ENCODE measurements at places on chromosomes 11 and 22. TPM values are rescaled to one million over a fixed set of nuclear protein-coding genes. Genes with fewer than 3 reads are reported as not detected.

GRCh38 chr11:26027887-26028286 lies 304.0 kb upstream of the ANO3 start:
- no peaks in the 10 kb centered on the region for H3K4me1 ChIP-seq
- DNase-seq = no peak
- no peak overlapping the region for H3K27ac ChIP-seq
- no peaks in the 10 kb centered on the region for H3K27me3 ChIP-seq
- no peak overlapping the region for H3K4me3 ChIP-seq
- H3K36me3 ChIP-seq = no peaks in the 10 kb centered on the region

DNA sequence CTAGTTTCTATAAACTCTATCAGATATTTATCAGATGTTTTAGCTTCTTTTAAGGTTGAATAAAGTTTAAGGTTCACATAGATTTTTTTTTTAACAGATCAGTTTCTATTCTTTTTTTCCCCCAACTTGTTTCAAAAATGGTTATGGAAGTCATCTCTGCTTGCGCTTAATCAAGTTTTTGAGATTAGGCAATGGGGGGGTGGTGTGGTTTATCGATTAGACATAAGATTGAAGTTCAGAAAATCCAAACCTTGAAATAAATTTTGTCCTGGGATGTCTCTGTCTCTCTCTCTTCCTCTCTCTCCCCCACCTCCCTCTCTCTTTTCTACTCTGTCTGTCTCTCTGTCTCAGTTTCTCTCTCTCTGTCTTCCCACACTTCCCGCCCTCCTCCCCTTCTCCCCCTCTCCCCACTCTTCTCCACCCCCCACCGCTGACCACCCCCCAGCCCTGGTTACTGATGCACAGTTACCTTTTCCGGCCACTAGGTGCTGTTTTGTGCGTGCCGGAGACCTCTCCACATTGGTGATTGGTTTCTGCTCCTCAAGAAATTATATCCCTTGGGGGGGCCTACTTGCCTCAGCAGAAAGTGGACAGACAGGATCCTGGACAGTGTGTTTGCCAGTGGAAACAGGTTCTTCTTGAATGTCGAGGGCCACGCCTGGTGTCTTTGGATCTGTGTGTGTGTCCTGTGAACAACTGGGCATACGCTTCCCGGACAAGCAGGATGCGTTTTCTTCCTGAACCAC lies 29.7 kb upstream of the ANO1 start:
- no peaks in the 10 kb centered on the region for H3K36me3 ChIP-seq
- no peaks in the 10 kb centered on the region for H3K4me1 ChIP-seq
- H3K27me3 ChIP-seq = no peaks in the 10 kb centered on the region
- no peak overlapping the region for H3K4me3 ChIP-seq
- H3K27ac ChIP-seq = no peak overlapping the region

DNA sequence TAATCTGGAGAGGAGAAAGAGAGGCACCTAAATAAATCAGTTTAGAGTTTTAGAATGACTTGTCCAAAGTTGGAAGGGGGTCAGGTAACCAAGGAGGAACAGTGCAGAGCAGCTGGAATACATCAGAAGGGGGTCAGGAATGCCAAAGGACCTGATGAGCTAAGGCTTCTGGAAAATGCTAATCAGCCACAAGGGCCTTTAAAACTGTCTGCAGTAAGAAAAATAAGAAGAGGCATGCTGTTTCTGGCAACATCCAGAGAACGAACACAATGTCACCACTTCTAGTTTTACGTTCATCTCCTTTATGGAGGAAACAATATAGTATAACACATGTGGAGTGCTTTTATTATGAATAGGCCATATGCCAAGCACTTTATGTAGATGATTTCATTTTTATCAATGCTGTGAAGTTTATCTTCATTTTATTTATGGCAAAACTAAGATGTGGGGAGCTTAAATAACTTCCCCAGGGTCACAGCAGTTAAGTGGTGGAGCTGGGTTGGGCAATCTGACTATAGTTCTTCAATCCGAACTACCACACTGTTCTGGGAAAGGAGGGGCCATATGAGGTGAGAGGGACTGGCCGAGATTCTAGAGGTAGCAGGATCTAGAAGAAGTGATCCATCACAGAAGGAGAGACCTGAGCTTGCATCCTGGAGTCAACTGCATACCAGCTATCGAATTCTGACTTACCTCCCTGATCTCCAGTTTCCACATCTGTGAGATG lies 22.6 kb downstream of the ACO2 start:
- DNase-seq = no peak
- H3K27me3 ChIP-seq = no peaks in the 10 kb centered on the region
- no peaks in the 10 kb centered on the region for H3K4me1 ChIP-seq
- no peaks in the 10 kb centered on the region for H3K36me3 ChIP-seq

DNA sequence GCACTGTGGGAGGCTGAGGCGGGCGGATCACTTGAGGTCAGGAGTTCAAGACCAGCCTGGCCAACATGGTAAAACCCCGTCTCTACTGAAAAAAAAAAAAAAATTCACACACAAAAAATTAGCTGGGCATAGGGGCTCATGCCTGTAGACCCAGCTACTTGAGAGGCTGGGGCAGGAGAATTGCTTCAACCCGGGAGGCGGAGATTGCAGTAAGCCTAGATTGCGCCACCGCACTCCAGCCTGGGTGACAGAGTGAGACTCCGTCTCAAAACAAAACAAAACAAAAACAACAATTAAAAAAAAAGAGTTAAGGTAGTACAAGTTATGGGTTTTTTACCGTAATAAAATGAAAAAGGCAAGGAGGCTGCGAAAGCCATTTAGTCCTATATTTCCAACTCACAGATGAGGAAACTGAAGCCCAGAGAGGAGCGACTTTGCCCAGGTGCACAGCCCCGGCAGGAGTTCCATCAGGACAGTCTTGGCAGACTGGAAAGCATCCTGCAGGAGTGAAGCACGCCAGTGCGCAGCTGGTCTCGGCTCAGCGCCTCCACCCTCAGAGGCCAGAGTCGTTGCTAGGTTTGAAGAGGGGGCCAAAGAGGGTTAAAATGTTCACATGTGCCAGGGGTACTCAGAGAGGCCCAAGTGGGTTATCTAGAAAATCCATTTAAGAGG lies 3.8 kb upstream of the FADS3 start:
- H3K36me3 ChIP-seq = no peaks in the 10 kb centered on the region
- H3K27ac ChIP-seq = no peak overlapping the region
- H3K4me1 ChIP-seq = peaks cover 3% of the 10 kb centered on the region
- no peaks in the 10 kb centered on the region for H3K27me3 ChIP-seq
- no peak for DNase-seq

- H3K27ac ChIP-seq = no peak overlapping the region
- no peak overlapping the region for H3K4me3 ChIP-seq
- DNase-seq = no peak
- H3K27me3 ChIP-seq = no peaks in the 10 kb centered on the region
- no peaks in the 10 kb centered on the region for H3K36me3 ChIP-seq
- H3K4me1 ChIP-seq = no peaks in the 10 kb centered on the region
Observed at GRCh38 chr11:134785660-134786284, 373.7 kb upstream of the B3GAT1 start.

DNA sequence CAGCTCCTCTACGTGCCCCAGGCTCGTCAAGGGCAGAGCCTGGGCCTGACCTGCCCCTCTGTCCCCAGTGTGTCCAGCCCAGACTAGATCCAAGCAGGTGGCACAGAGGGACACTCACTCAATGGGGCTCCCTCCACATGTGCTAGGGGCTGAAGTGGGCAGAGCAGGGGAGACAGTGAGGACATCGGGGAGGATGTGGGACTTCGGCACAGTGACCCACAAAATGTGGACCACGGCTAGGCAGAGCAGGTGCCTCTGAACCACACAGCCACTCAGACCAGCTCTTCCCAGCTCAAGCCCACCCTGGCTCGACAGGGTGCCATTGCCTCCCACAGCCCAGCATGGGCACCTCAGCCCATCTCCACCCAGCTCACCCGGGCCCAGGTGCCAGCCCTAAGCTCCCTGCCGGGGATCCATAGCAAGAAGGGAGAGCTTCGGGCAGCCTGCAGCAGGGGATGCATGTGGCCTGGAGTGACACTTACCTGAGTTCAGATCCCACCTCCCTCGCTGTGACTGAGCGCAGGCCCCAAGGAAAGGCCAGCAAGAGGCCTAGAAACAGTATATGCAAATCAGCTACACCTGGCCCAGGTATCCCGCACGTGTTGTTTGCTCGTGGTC lies 46.9 kb upstream of the RTL6 start:
- no peaks in the 10 kb centered on the region for H3K4me1 ChIP-seq
- no peak for DNase-seq
- H3K36me3 ChIP-seq = no peaks in the 10 kb centered on the region
- no peak overlapping the region for H3K4me3 ChIP-seq
- no peak overlapping the region for H3K27ac ChIP-seq

GRCh38 chr11:59859673-59860072 lies 6.6 kb downstream of the TCN1 start:
- no peak for DNase-seq
- no peaks in the 10 kb centered on the region for H3K36me3 ChIP-seq
- no peaks in the 10 kb centered on the region for H3K27me3 ChIP-seq
- H3K4me3 ChIP-seq = no peak overlapping the region
- H3K4me1 ChIP-seq = no peaks in the 10 kb centered on the region

DNA sequence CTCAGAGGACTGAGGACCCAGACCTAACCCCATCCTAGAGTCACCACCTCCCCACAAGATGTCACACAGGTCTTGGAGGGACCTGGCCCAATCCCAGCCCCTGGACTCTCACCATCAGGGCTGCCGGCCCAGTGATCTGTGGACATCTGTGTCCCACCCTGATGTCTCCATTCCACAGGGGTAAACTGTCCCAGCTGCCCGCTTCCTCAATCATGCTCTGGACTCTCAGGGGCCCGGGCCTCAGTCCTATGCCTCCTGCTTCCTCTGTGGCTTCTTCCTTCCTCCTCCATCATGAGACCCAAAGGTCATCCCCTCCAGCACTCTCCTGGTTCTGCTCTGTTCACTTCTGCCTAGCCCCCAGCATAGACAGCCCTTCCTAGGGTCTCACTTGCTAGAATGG lies 32.2 kb downstream of the ARAP1 start:
- H3K27ac ChIP-seq = peak overlapping the region; percentile 61
- no peaks in the 10 kb centered on the region for H3K36me3 ChIP-seq
- peak; percentile 67 for DNase-seq
- peak overlapping the region; percentile 6 for H3K4me3 ChIP-seq

DNA sequence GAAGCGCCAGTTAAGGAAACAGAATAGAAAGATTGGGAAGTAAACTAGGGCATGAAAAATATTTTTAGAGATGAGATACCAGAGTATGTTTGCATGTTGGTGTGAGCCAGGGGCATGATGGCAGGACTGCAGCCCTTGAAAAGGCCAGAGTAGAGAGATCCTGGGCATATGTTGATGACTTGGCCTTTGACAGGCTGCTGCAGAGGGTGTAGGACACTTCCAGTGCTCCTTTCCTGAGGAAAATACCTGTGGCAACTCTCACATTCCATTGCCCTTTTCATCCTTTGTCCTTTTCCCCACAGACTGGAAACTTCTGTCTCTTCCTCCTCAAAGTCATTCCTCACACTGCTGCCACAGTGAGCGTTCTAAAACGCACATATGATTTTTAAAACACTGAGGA lies 150.7 kb upstream of the CCDC90B start:
- no peak overlapping the region for H3K4me3 ChIP-seq
- H3K36me3 ChIP-seq = no peaks in the 10 kb centered on the region
- H3K27me3 ChIP-seq = no peaks in the 10 kb centered on the region
- DNase-seq = no peak

DNA sequence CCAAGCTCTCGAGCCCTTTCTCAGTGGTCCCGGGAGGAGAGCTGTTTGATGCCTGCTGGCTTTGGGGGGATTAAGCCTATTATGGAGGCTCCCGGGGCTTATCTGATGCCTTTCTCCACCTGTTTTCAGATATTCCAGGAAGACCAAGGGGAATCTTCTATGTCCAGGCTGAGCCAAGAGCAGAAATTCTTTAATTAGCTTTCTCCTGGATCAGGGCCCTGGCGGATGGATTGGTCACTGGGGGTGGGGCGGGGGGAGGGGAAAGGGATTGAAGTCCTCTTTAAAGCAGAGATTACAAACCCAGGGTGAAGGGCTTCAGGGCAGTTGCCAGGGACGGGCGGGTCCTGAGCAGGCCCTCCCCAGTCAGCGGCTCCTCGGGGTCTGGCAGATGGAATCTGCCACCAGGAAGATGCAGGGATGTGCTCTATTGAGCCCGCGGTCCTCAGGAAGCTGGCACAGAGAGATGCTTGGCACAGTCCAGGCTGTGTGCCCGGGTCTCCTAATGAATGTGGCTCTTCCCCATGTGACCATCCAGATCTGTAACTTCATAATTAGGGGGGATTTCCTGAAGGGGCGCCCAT lies 33.6 kb downstream of the MACROD1 start:
- DNase-seq = no peak
- H3K4me3 ChIP-seq = no peak overlapping the region
- peaks cover 3% of the 10 kb centered on the region for H3K4me1 ChIP-seq
- no peaks in the 10 kb centered on the region for H3K27me3 ChIP-seq

GRCh38 chr11:3906166-3906565 lies 50.7 kb downstream of the STIM1 start:
- H3K27me3 ChIP-seq = no peaks in the 10 kb centered on the region
- peaks cover 45% of the 10 kb centered on the region for H3K4me1 ChIP-seq
- no peak overlapping the region for H3K4me3 ChIP-seq

DNA sequence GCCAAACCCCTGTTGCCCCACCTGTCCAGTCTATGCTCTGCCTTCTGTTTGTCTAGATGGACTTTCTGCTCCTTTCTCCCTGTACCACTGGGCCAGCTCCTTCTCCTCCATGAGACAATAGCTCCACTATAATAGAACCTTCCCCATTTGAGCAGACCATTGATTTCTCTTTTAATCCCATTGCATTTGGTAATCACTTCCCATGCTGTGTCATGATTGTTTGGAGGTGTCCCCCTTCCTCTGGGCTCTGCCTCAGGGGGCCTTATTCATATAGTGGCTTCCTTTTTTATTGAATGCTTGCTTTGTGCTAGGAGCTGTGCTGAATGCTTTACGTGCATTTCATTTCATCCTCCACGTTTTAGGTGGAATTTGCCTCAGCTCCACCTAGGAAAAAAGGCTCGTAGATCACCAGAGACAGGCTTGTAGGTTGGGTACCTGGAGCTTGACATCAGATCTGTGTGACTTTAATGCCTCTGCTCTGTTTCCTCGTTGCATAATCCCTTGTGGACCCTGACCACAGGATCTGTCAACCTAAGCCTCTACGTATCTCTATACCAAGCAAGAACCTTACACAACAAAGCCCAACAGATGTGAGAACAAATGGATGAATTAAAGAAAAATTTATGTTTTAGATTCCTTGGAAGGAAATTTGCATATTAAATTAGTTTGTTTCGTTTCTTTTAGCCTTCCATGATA lies 106.2 kb upstream of the RASSF10 start:
- H3K27ac ChIP-seq = no peak overlapping the region
- peaks cover 3% of the 10 kb centered on the region for H3K36me3 ChIP-seq
- H3K4me1 ChIP-seq = peaks cover 8% of the 10 kb centered on the region
- H3K27me3 ChIP-seq = no peaks in the 10 kb centered on the region
- no peak overlapping the region for H3K4me3 ChIP-seq
- DNase-seq = no peak

- H3K4me1 ChIP-seq = no peaks in the 10 kb centered on the region
- no peak within 1 kb of the TSS for H3K4me3 ChIP-seq
- no peaks in the 10 kb centered on the region for H3K27me3 ChIP-seq
Observed at GRCh38 chr11:92224407-92225124, at the start of gene FAT3. TSS of gene FAT3 (plus strand) at chr11:92224818. CDS start at chr11:92352113, 127,295 bp downstream.

GRCh38 chr11:119320240-119320775 lies 3.4 kb upstream of the MCAM start:
- DNase-seq = no peak
- no peaks in the 10 kb centered on the region for H3K36me3 ChIP-seq
- peaks cover 4% of the 10 kb centered on the region for H3K27me3 ChIP-seq

The OR51B2 gene
- not detected for total RNA-seq

The NEFH gene
- 0.06 TPM for total RNA-seq

The ROBO4 gene
- total RNA-seq = 10.4 TPM

The MRGPRX4 gene
- not detected for total RNA-seq

The CHORDC1 gene
- total RNA-seq = 14.6 TPM

The MMP8 gene
- total RNA-seq = 0.86 TPM
